ENCODE measurements at places on chromosomes 7 and 10. TPM values are rescaled to one million over a fixed set of nuclear protein-coding genes. Genes with fewer than 3 reads are reported as not detected.

Gene VAX1
- total RNA-seq: not detected

Gene ENTPD1
- total RNA-seq: not detected

- peak; percentile 29 for DNase-seq
Measured at GRCh38 chr7:13257661-13258060, 570.2 kb downstream of the ARL4A start.

DNA sequence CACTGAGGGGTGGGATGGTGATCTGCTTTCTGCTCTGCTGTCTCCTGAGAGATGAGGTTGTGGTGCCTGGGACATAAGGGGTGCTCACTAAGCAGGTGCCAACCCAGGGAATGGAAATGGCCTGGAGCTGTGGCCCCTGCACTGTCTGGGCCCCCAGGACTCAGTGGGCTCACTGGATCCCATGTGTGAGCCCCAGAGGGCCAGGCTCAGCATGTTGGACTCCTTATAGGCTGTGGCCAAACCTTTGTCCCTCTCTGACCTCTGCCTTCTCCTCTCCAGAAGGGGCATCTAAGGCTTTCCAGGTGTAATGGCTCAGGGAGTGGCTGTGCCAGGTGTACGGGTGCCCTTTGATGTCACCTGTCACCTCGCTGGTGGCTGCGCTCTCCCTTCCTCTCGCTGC, 56.4 kb downstream of the NEUROG3 start:
- DNase-seq: no peak

DNA sequence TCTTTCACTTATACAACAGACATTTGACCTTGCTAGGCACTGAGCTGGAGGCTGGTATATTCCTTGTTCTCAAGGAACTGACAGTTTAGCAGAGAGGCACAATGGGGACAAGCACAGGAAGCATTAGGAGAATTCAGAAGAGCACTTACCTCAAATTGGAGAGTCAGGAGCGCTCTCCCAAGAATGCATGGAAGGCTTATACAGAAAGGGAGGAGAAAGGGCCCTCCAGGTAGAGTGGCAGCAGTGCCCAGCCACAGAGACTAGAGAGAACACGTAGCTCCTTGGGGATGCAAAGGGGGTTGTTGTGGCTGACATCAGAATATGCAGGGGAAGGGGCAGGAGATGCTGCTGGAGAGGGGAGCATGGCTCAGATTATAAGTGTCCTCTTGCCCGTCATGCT, 78.2 kb upstream of the MKLN1 start:
- DNase-seq: no peak

GRCh38 chr7:110388457-110388856, 702.5 kb upstream of the LRRN3 start:
- DNase-seq: no peak

DNA sequence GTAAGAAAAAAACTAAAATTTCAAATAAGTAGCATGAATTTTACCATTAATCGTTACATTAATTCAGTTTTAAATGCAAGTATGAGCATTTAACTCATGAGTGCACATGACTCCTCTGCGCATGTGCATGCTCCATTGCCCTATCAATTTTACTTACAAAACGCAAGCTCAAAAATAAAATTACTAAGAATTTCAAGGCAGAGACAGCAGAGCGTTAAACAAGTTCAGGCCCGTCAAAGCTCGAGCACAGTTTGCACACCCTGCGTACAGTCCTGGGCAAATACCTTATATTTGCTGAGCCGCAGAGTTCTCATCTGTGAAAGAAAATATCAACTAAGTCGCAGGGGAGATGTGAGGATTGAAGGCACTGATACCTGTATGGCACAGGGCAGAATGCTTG, 373.6 kb downstream of the BBS9 start:
- DNase-seq: no peak

Gene HOXA6
- 3.2 TPM for total RNA-seq

GRCh38 chr10:121592155-121592890, 5.9 kb downstream of the FGFR2 start:
- no peak for DNase-seq

DNA sequence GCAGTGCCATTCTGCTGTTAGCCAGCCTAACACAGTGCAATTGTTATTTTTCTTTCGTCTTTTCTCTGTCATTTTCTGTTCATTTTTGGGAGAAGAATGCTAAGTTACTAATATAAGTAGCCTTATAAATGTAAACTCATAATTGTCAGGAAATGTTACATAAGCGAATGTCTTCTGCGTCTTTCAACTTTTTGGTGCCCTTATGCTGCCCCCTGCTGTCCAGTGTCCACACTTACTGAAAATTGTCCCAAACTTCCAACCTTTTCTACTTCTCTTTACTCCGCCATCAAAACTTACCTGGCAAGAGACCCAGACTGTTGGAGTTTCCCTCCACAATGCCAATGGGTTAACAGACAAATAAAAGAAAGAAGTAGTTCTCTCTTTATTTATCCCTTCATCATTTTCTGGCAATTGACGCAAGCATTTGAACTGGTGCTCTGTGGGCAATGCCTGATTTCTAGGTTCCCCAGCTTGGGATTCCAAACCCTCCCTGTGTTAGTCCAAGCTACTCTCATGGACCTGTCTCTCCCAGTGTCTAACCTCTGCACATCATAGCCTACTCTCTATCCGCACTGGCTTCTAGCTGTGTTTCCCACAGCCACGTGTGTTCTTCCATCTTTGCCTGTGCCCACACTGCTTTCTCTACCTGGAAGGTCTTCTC, 21.0 kb upstream of the EPC1 start:
- peak; percentile 81 for DNase-seq

- peak; percentile 15 for DNase-seq
Measured at GRCh38 chr7:77157446-77157845, 35.0 kb downstream of the CCDC146 start.

Data from GM23248 (cell line).